ENCODE measurements at places on chromosomes 12 and 14.

GRCh38 chr12:5388581-5389535 is 43.0 kb upstream of the NTF3 start:
- no peak for DNase-seq

- no peak for DNase-seq
Observed at GRCh38 chr12:93447555-93448290, 6.0 kb upstream of the UBE2N start.

- DNase-seq: no peak
Observed at GRCh38 chr12:31737345-31737744, 8.5 kb upstream of the AMN1 start.

- DNase-seq: no peak
Observed at GRCh38 chr12:107459641-107460040, 226.0 kb upstream of the PWP1 start.

DNA sequence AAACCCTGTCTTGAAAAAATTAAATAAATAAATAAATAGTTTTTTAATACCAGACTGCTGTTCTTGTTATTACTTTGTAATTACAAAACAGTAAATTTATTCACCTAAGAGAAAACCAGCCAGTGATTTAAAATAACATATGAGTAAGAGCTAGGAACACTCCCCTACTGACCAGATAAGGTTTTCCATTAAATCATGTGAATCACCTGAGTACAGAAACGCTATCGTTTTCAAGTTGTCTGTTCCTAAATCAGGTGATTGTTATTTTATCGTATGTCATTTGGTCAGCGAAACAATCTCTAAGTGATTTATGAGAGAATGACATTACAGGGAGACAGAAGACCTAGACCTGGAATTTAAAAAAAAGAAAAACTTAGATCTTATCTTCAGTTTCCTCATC is 47.3 kb downstream of the RPS29 start:
- DNase-seq: no peak

- no peak for DNase-seq
Observed at GRCh38 chr12:51740536-51740935, 108.0 kb downstream of the FIGNL2 start.

DNA sequence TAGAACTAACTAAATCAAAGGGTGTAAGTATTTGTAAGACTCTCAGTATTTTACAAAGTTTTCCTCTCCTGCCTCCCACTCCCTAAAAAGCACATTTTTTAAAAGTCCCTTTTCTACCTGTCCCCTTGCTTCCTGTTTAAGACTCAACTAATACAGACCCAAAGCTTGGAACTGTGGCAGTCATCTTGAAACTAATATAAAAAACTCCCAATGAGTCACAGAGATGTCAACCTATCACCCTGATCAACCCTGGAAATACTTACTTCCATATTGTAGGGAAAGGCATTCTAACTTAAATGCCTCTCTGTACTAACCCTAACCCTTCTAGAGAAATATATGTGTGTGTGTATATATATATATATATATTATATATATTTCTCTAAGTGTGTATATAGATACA is 184.8 kb downstream of the SPTSSA start:
- DNase-seq: no peak

- DNase-seq: no peak
Observed at GRCh38 chr14:28116716-28117115, 649.9 kb upstream of the FOXG1 start.

- DNase-seq: no peak
Observed at GRCh38 chr12:125244338-125244737, 179.1 kb downstream of the AACS start.

DNA sequence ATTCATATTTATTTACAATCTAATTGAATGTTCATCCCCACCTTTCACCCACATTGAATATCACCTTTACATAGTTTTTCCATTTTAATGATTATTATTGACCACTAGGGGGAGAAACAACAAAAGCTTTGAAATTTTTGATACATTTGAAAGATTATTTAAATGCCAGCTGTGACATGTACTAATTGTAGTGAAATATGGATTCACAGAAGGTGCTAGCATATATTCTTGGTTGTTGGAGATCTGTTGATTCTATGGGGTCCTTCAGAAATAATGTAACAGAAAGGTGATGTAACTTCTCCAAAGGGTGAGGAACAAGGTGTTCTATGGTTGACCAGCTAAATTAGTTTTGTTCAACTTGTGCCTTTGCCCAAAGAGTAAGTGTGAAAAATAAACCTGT is 22.4 kb upstream of the GPR33 start:
- peak; percentile 43 for DNase-seq

GRCh38 chr12:26102953-26103352 is 21.9 kb downstream of the BHLHE41 start:
- DNase-seq: no peak

DNA sequence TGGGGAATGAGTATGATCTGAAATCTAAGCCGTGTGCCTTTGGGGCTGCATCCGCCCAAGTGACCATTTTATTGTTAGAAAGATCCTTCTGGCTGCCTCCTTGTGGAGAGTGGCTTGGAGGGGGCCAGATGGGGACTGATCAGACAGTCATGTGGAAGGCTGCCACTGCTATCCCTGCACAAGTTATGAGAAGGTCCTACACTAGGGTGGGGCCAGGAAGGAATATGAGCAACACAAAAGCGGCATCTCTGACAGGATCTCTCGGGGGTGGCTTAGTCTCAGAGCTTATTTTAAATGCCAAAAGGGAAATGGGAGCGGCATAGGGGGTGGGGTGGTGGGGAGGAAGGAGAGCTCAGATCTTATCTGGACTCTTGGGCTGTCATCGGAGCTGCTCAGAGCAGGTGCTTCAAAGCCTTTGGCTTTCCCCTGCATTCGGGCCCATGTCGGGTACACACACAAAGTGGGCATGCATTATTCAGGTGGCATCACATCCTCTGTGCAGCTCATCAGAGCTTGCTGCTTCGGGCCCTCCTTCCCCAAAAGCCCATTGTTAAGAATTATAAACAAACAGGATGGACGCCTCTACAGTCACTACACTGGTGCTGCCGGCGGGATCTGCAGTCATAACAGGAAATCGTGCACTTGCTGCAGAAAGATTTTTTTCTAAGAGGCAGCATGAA is 805.4 kb downstream of the VRK1 start:
- no peak for DNase-seq

DNA sequence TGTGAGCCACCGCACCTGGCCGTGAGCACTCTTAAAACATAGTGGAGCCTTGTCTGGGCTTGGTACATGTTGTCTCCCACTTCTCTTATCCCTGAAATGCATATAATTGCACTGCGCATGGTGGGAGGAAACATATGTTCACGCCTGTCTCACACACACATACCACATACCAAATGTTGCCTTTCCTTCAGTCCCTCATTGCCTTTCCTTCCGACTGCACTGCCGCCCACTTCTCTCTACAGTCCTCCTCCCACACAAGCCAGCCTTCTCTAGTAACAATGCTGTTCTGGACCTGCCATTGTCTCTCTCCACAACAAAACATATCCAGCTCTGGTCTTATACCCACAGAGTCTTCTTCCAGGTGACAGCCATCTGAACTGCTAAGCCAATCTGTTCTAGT is 88.3 kb upstream of the PTHLH start:
- no peak for DNase-seq

DNA sequence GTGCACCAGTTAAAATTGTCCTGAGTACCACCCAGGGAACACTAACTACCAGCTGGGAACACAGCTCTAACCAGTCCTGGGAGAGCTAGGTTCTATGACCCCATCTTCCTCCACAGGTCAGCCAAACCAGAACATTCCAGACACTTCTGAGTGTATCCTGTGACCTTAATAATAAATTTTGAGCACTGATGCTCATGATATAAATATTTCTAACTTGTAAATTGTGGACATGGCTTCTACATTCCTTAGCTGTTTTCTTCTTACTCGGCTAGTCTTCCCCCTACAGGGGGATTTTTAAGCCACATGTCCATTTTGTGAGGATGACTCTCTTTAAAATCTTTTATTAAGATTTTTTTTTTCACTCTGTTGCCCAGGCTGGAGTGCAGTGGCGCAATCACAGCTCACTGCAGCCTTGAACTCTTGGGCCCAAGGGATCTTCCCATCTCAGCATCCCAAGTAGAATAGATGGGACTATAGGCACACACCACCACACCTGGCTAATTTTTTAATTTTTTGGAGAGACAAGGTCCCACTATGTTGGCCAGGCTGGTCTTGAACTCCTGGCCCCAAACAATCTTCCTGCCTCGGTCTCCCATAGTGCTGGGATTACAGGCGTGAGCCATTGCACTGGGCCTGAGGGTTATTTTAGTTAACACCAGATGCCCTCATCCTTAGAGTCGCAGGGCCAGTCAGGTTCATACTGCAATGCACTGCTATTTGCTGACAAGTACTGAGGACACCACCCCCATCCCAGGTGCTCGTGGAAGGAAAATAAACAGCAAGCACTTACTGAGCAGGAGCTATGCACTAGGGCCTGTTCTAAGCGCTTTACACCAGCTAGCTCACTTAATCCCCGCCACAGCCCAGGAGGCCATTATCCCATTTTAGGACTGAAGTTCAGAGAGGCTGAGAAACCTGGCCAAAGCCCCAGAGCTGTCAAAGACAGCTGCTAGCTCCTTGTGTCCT is 142.6 kb upstream of the NCOR2 start:
- no peak for DNase-seq

GRCh38 chr12:80441921-80442320 is 2.1 kb upstream of the PTPRQ start:
- DNase-seq: no peak

- DNase-seq: no peak
Observed at GRCh38 chr14:52089218-52089617, 20.4 kb upstream of the NID2 start.

DNA sequence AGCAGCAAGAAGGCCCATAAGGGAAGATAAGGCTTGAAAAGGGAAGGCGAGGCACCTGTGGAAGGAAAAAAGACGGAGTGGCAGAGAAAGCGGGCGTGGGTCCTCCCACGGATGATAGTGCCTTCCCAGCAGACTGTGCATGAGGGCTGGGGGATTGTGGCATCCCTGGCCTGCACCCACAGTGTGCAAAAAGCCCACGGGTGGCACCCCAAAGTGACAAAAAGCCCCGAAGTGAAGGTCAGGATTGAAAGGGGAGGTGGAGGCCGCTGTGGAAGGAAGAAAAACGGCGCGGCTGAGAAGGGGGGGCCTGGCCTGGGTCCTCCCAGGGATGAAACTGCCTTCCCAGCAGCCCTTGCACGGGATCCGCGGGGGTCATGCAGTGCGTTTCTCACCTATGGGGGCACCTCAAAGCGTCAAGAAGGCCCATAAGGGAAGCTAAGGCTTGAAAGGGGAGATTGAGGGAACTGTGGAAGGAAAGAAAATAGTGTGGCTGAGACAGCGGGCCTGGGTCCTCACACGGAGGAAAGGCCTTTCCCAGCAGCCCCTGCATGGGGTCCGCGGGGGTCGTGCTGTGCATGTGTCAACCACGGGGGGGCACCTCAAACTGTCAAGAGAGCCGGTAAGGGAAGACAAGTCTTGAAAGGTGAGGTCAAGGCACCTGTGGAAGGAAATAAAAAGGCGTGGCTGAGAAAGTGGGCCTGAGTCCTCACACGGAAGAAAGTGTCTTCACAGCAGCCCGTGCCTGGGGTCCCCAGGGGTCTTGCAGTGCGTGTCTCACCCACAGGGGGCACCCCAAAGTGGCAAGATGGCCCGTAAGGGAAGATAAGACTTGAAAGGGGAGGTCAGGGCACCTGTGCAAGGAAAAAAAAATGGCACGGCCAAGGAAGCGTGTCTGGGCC is 274.1 kb downstream of the ALG10 start:
- no peak for DNase-seq

GRCh38 chr14:78259831-78260230 is 89.7 kb downstream of the NRXN3 start:
- DNase-seq: no peak

All from NCI-H1105 (cell line).